ENCODE measurements at places on chromosomes 7 and 10.

GRCh38 chr7:121000081-121000983 lies 11.8 kb downstream of the CPED1 start:
- DNase-seq = no peak

DNA sequence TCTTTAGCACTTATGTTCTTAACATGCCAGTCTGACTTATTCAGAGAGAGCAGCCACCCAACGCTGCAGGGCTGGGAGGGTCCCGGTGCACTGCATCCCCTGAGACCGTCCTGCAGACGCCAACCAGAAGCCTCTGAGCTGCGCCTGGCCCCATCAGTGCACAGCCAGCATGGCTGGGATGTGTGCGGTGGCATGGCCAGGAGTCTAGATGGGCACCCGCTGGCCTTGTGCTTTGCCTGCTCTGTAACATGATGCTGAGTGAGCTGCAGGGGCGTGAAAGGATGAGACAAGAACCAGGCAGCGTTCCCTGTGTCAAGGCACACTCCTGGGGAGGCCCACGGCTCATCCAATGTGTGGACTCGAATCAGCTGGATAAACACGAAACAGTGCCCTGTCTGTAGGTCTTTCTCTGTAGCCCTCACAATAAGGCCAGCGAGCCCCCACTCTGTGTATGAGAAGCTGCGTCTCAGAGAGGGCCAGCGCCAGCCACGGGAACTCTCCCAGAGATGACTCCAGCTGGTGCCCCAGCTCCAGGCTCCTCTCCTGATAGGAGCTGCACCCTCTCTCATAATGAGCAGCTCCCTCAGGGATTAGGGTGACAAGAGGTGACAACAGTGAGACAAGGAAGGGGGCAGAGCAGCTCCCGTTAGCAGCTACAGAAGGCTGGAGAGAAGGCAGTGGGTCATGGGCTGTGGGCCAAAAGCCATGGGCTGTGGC lies 96.8 kb downstream of the TNS3 start:
- DNase-seq = no peak

DNA sequence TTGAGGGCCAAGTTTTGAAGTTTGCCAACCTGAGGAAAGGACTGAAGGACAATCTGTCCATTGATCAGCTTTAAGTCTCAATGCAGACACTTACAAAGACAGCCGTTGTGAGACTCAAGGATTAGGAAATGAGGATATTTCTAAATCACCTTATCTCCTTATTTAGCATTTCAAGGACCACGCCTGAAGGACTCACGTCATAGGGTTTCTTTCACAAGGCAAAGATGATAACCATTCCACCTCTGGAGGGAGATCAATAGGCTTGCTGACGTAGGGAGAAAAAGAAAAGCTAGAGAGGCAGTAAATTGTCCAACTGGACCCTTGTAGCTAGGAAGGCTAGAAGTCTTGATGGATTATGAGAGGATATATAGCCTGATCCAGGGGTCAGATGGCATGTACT lies 3.3 kb upstream of the ASB4 start:
- no peak for DNase-seq

DNA sequence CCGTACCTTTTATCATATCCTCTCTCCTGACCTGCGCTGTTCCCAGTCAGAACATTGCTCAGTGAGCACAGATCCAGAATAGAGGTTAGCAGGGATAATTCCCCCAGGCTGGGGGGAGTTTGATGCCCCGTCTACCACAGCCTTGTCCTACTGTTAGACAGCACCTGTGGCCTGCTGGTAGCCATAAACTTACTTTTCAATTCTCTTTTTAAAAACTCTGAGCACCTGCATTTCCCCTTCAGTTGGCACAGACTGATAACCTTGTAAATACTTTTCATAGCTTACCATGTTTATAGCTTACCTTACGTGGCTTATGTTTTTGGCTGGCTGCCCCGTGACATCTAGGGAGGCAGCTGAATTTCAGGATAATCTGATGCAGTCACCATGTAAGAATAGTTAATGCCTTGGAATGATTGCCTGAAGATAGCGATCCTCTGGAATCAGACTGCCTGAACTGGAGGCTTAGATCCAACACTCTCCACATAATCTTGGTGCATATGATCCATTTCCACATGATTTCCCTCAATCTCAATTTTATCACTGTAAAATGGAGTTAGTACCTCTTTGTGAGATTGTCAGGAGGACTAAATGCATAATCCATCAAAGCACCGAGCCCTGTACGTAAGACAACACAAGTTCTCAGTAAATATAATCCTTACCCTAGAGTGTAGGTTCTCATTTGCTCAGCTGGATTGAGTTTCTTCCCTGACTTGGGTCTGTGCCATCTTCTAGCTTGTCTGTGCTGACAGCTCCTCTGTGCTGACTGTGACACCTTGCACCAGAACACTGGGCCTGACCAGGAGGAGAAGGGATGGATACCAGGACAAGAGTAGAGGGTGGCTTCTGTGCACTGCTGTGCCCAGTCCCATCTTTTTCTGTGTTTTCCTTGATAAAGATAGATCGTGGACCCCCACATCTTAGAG lies 111.7 kb upstream of the GJD4 start:
- no peak for DNase-seq

GRCh38 chr7:4818000-4818794 lies 42.8 kb downstream of the AP5Z1 start:
- no peak for DNase-seq
